BE2C (cell line): ENCODE measurements at places on chromosomes 3 and 15.

DNA sequence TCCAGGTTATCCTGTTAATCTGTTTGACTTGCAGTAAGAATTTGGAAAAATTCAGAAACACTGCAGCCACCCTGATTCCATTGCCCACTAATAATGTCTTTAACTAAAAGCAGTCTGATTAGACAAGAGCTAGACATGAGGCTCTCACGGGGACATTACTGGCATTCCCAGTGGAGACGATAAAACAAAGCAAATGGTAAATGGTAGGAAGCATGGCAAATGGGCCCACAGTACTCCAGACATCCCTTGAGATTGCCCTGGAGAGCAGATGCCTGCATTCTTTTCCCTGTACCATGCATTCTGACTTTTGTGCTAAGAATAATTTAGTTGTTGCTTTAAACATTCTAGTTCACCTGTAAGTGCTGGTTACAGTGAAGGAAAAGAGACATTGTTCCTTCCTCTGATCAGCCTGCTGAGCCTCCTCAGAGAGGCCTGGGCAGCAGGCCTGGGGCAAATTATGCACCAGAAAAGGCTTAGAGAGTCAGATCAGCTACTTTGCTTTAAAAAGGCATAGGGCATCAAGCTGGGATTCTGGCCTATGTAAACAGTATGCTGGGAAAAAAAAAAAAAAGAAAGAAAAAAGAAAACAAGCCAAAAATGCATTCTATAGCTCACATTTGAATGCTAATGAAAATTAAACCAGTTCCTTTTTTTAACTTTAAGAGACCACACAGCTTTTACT is 204.6 kb downstream of the GABRG3 start:
- no peak for DNase-seq

- no peak for DNase-seq
Measured at GRCh38 chr15:65066001-65066634, 1.7 kb downstream of the RASL12 start.

- no peak for DNase-seq
Measured at GRCh38 chr3:25938566-25939325, 148.9 kb downstream of the OXSM start.

DNA sequence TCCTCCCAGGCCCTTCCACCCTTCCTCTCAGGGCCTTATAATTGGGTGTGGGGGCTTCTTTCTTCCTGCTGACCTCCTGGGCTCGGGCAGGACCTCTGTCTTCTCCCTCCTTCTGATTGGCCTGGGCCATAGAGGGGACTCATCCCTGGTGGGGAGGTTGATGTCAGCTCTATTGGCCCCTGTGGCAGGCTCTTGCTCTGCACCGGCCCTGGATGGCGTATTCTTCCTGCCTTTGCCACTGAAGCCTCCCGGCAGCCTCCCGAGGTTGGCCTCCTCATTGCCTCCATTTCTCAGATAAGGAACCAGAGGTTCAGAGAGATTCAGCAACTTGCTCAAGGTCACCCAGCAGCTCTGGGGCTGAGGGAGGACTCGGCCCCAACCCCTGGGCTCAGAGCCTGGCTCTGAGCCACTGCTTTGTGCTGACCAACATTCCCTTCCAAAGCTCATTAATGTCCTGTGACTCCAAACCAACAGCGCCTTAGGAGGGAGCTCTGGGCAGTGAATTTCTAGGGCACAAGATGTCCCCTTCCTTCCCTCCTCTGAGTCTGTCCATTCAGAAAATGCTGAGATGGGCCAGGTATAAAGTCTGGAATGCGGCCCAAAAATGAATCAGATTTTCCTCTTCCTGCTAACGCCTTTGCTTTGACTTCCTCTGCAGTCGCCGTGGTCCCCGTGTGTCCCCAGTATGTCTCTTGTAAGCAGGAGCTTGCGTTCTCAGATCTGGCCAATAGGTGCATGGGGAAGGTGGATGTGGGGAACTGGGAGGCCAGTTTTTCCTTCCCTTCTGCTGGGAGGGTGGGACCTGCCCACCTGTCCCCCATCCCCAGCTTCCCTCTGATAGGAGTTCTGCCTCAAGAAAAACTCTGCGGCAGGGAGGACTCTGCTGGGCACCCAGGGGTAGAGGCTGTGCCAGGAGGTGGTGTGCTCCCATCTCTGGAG is 74.2 kb downstream of the HMCES start:
- no peak for DNase-seq

GRCh38 chr3:101633186-101633585 is 43.7 kb downstream of the ZBTB11 start:
- DNase-seq: no peak

GRCh38 chr15:50857763-50858162 is 50.7 kb upstream of the AP4E1 start:
- DNase-seq: no peak

DNA sequence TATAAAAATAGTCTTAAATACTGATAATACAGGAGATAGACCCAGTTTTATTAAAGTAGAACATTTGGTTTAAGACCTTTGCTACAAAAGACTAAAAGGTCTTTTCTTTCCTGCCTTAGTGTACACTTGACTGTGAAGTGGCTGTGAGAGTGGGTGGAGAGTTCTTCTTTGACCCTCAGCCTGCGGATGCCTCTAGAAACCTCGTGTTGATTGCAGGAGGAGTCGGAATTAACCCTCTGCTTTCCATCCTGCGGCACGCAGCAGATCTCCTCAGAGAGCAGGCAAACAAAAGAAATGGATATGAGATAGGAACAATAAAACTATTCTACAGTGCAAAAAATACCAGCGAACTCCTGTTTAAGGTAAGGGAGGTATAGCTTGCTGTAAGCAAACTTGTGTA is 36.5 kb downstream of the OXNAD1 start:
- DNase-seq: no peak

DNA sequence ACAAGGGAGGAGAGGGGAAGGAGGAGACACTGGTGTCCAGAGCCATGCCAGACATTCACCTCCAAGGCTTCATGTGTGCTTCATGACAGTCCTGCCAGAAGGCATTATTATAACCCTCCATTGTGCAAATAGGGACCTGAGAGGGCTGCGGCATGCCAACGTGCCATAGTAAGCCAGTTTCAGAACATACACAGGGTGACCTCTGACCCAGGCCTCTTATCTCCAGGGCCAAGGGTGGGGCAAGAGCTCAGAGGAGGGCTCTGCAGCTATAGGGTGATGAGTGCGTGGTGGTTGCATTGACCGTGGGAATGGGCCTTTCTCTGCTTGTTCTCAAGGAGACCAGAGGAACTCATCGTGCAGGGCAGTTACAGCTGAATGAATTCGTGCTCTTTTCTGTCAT is 9.7 kb upstream of the ACSBG1 start:
- DNase-seq: no peak

DNA sequence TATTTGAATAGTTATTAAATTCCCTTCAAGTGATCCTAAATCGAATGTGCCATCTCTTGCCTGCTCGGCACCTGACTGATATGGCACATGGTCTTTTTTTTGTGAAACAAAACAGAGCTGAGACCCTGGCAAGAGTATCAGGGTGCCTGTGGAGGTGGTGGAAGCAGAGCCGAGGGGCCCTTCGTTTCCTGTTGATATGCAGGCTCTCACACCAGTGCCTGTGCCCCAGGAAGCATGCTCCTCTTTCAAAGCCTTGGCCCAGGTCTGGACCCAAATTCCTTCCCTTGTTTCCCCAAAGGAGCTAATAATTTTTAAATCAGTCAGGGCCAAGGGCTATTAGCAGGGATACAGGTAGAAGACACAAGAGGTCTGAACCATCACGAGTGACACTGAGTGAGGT is 21.5 kb upstream of the MRPS22 start:
- DNase-seq: no peak

DNA sequence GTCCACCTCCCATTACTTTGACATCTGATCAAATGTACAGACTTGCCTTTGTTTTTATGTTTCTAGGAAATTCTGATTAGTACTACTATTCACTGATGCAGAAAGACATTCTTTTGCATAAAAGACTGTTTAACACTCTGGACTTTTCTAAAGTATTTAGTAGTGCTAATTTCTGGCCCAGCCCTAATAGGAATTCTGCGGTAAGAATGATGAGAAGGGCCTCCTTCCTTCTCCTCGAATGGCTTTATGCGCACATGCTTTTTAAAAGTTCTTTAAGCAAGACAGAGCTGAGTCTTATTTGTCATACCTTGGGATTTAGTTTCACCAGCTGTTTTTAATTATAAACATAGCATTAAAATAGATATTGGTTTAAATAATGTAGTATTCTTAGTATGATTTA is 192.3 kb upstream of the RBMS3 start:
- DNase-seq: no peak

GRCh38 chr3:37943631-37944314 is 46.8 kb upstream of the VILL start:
- DNase-seq: no peak

DNA sequence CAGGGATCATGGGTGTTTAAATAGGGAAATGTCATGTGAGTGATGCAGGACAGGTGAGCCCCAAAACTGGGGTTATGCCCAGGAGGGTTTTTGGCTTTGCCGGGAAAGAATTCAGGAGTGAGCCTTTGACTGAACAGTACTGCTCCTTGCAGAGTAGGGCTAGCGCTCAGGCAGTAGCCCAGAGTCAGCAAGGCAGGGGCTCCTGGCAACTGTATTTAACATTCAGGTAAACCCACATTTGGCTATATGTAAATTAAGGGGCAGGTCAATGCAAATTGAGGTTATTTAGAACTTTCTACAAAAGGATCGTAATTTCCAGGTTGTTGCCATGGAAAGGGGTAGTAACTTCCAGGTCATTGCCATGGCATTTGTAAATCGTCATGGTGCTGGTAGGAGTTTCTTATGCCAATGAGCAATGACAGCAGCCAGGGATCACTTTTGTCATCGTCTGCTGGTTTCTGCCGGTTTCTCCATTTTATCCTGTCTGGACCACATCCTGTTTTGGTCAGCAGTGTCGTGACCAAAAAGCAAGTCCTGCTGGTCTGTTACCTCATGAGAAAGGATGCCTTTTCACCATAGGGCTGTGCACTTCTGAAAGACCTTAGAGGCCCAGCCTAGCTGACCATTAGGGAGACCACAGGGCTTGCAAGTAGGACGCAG is 24.3 kb downstream of the MTHFS start:
- no peak for DNase-seq

DNA sequence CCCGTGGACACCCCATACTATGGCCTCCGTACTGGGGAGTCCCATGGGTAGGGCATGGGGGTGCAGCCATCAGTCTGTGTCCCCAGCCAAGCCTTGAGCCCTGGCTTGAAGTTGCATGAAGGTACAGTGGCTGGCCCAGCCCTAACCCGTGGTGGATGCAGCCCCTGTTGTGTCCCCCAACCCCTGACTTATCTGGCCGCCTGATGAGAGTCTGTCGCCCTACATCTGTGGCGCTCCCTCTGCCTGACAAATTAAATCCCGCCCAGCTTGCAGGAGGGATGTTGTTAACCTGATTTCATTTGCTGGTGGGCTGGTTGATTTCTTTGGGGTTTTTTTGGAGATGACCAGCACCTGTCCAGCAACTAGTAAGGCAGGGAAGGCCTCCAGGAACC is 186.1 kb downstream of the APBA2 start:
- DNase-seq: no peak
